ENCODE measurements at places on chromosomes 1 and 21.
A peak's percentile ranks its signal among the peaks of the same experiment; 100 is the strongest.

GRCh38 chr1:114342376-114342775, 168.6 kb downstream of the TRIM33 start:
- DNase-seq: no peak
- peaks cover 12% of the 10 kb centered on the region for H3K4me1 ChIP-seq
- no peaks in the 10 kb centered on the region for H3K27me3 ChIP-seq
- H3K36me3 ChIP-seq: no peaks in the 10 kb centered on the region
- no peak overlapping the region for H3K27ac ChIP-seq
- no peak overlapping the region for H3K4me3 ChIP-seq

GRCh38 chr1:207304710-207305488, 16.6 kb upstream of the CD55 start:
- no peaks in the 10 kb centered on the region for H3K36me3 ChIP-seq
- H3K27ac ChIP-seq: no peak overlapping the region
- H3K4me1 ChIP-seq: peaks cover 7% of the 10 kb centered on the region
- no peak for DNase-seq
- no peak overlapping the region for H3K4me3 ChIP-seq

DNA sequence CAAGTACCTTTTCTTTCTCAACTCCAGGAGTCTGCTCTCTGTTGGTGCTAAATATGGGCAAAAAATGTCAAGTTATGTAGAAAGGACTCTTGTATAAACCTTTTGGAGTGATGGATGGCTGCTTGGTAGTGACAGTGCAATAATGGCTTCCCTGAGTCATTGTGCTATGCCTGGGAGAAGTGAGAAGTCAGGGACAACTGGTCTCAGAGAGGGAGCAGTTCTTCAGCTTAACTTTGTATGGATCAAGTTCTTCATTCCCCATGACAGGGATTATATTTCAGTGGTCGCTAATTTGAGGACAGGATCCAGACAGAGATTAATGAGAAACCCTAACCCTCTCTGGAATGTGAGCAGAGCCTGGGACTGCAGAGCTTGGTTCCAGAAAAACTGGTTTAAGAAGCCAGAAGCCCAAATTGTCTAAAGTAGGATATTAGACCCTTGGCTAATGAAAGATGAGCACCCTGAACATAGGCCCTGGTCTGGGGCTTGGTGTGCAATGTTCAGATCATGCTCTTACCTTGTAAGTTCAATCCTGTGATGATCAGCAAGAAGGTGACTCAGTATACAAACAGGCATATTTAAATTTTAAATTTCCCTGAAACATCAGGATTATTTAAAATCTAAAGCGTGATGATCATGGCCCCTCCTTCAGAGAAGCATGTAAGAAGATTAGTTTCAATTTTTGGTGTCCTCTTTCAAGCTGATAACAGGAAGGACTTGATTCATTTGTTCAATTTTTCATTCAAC, 50.9 kb downstream of the NTMT2 start:
- no peak overlapping the region for H3K27ac ChIP-seq
- no peaks in the 10 kb centered on the region for H3K36me3 ChIP-seq
- no peak overlapping the region for H3K4me3 ChIP-seq

- no peaks in the 10 kb centered on the region for H3K27me3 ChIP-seq
- H3K27ac ChIP-seq: no peak overlapping the region
- H3K36me3 ChIP-seq: no peaks in the 10 kb centered on the region
- H3K4me1 ChIP-seq: no peaks in the 10 kb centered on the region
- no peak overlapping the region for H3K4me3 ChIP-seq
- DNase-seq: no peak
These were observed 61.3 kb downstream of the VCAM1 start for GRCh38 chr1:100780814-100781213.

DNA sequence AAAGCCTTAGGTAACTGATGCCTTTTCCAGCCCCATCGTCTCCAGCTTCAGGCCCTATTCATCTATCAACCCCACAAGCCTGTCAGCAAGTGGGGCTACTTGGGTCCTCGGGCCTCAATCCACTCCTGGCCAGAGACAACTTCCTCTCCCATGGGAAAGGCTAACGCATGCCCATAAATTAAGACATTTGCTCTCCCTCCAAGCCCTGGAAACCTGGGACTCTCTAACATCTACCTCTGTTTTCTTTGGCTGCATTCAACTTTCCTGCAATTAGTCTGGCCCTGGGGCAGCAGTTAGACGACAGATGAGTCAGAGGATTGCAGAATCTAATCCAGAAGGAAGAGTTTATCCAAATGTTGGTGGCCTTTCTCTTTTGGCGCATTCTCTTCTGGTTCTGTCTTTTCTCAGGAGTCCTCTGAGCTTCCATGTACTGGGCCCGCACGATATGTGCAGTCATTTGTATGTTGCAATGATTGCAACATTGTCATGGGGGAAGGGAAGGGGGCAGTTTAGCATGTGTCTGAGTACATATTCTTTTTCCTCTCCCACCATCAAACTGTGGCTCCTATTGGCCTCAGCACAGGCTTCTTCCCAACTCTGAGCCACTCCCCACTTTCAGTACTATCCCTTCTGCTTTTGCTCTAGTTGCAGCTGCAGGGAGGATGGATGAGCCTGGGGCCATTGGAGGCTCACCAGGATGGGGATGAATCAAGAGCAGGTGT, 54.4 kb downstream of the NAV1 start:
- no peak overlapping the region for H3K4me3 ChIP-seq
- peak overlapping the region; percentile 34 for H3K27ac ChIP-seq
- H3K4me1 ChIP-seq: peaks cover 35% of the 10 kb centered on the region
- no peak for DNase-seq
- no peaks in the 10 kb centered on the region for H3K27me3 ChIP-seq

DNA sequence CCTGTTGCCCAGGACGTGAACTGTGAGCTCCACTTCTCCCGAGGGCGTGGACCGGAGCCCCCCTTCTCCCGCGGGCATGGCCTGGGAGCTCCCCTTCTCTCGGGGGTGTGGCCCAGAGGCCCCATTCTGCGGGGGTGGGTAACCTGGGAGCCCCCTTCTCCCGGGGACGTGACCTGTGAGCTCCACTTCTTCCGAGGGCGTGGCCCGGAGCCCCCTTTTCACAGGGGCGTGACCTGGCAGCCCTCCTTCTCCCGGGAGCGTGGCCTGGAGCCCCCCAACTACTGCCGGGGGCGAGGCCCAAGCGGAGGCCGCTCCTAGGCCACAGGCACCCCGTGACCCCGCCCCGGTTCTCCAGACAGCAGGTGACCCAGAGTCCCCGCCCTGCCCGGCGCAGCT, 320 bp downstream of the C1orf174 start:
- H3K27me3 ChIP-seq: no peaks in the 10 kb centered on the region
- DNase-seq: no peak
- peak overlapping the region; percentile 76 for H3K4me3 ChIP-seq
- H3K36me3 ChIP-seq: peaks cover 3% of the 10 kb centered on the region
- peaks cover 14% of the 10 kb centered on the region for H3K4me1 ChIP-seq
- H3K27ac ChIP-seq: peak overlapping the region; percentile 91

DNA sequence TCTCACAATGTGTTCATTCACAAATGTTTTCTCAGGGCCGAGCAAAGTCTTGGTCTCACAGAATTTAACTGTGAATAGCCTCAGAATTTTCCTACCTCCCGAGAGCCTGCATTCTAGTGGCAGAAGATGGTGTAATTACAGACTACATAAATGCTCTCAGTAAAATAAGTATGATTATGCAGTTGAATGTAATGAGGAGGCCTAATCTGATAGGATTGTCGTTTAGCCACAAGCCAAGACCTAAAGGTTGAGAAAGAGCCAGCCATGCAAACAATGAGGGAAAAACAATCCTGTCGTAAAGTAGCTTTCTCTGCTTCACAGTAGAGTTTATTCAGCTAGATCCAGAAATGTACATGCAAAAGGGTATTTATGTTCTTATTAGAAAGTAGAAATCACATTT, 607.8 kb upstream of the B3GALT2 start:
- no peak overlapping the region for H3K4me3 ChIP-seq
- no peak overlapping the region for H3K27ac ChIP-seq
- DNase-seq: no peak

DNA sequence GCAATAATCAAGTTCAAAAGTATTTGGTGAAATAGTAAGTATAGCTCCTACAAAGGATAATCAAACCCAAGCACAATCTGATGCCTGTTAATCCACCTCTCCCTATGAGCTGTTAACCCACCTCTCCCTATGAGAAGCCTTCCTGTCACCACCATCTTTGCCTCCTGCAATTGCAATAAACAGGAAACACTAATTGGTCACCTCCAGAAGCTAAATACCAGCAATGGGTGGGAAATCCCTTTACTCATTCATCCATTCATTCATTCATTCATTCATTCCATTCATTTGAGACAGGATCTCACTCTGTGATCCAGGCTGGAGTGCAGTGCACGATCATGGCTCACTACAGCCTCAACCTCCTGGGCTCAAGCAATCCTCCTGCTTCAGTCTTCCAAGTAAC, 132.8 kb downstream of the RERE start:
- no peak overlapping the region for H3K27ac ChIP-seq
- DNase-seq: no peak
- H3K27me3 ChIP-seq: no peaks in the 10 kb centered on the region
- H3K4me3 ChIP-seq: no peak overlapping the region

DNA sequence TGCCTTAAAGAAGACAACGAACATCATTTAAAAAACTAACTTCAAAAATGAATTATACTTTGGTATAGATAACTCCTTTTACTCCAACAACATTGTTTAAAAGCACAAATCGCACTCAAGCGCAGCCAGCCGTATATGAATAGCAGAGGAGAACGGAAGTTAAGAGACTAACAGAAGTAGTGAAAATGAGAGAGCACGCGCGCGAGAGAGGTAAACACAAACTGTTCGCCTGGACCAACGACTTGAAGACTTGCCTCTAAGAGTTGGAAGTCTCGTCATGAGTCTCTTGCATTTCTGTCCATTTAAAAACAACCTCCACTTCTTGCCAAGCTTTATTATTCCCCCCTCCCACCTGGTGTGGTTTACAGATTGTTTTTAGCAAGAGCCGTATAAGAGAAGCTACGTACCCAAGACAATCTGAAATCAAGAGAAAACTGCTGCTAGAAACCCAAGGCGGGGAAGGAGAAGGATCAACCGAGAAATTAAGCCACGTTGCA, 479 bp downstream of the SELENOF start:
- H3K27ac ChIP-seq: peak overlapping the region; percentile 96
- peak overlapping the region; percentile 77 for H3K4me3 ChIP-seq
- no peak for DNase-seq
- H3K27me3 ChIP-seq: no peaks in the 10 kb centered on the region

- H3K36me3 ChIP-seq: no peaks in the 10 kb centered on the region
- no peak overlapping the region for H3K27ac ChIP-seq
- DNase-seq: no peak
- H3K27me3 ChIP-seq: peaks cover 39% of the 10 kb centered on the region
These were observed 83.0 kb downstream of the GRIK3 start for GRCh38 chr1:36951292-36951750.

GRCh38 chr1:52955129-52955970, 28.3 kb downstream of the SCP2 start:
- no peaks in the 10 kb centered on the region for H3K4me1 ChIP-seq
- no peak overlapping the region for H3K27ac ChIP-seq
- H3K27me3 ChIP-seq: no peaks in the 10 kb centered on the region
- H3K36me3 ChIP-seq: peaks cover 9% of the 10 kb centered on the region
- H3K4me3 ChIP-seq: no peak overlapping the region

DNA sequence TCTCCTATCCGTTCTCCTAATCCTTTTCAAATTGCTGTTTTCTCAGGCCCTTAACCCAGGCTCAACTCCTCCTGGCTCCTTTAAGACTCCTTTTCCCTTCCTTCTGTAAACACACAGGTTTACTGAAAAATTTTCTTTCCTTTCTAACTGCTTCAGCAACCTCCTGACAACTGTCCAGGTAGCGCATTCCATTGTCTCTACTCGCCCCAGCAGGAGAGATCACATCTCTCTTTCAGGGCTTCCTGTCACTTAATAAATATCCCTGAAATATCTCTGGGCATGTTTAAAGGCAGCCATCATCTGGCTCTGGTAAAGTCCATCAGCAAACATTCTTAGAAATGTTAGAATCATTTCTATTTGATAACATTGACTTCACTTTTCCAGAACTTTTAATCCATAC, 211.2 kb upstream of the PTBP2 start:
- H3K4me3 ChIP-seq: no peak overlapping the region
- no peak for DNase-seq
- no peaks in the 10 kb centered on the region for H3K36me3 ChIP-seq
- no peaks in the 10 kb centered on the region for H3K4me1 ChIP-seq
- H3K27ac ChIP-seq: no peak overlapping the region
- no peaks in the 10 kb centered on the region for H3K27me3 ChIP-seq

GRCh38 chr1:29357452-29357851, 121.1 kb downstream of the PTPRU start:
- no peak for DNase-seq
- H3K27me3 ChIP-seq: peaks cover 32% of the 10 kb centered on the region
- H3K36me3 ChIP-seq: no peaks in the 10 kb centered on the region

- H3K27ac ChIP-seq: no peak overlapping the region
- DNase-seq: no peak
- H3K4me1 ChIP-seq: peaks cover 22% of the 10 kb centered on the region
These were observed 12.7 kb upstream of the PLCH2 start for GRCh38 chr1:2463396-2463795.

DNA sequence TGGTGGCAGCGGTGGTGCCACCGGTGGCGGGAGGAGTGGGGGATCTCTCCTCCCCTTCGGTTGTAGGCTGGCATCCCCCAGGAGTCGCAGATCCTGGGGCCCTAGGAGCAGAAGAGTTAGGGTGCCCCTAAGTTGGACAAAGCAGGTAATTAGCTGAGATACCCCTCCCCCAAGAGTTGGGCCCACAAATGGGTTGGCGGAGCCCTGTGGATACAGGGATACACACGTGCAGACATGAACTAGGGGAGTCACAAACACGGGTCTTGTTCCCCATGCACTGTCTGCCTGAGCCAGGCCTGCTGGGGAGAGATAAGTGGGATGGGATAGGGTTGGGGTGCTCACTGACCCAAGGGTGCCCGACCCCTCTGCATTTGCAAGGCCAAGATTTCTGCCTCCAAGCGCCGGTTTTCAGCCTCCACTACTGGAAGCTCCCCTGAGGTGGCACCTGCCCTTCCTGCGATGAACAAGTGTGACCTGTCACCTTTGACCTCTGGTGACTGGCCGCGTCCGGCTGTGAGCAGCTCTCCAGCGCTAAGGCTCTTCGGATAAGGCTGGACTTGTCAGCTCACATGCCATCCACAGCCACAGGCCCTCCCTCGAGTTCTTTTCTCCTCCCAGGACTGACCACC, 1.8 kb downstream of the CCDC17 start:
- H3K27ac ChIP-seq: peak overlapping the region; percentile 21
- peak overlapping the region; percentile 44 for H3K4me3 ChIP-seq
- no peaks in the 10 kb centered on the region for H3K27me3 ChIP-seq
- peaks cover 27% of the 10 kb centered on the region for H3K4me1 ChIP-seq
- H3K36me3 ChIP-seq: peaks cover 39% of the 10 kb centered on the region

- no peaks in the 10 kb centered on the region for H3K4me1 ChIP-seq
- H3K27me3 ChIP-seq: no peaks in the 10 kb centered on the region
- H3K27ac ChIP-seq: no peak overlapping the region
- no peak overlapping the region for H3K4me3 ChIP-seq
- H3K36me3 ChIP-seq: no peaks in the 10 kb centered on the region
These were observed 597.7 kb upstream of the ZP4 start for GRCh38 chr1:238488401-238488800.

- H3K27ac ChIP-seq: no peak overlapping the region
- no peaks in the 10 kb centered on the region for H3K27me3 ChIP-seq
- H3K4me3 ChIP-seq: no peak overlapping the region
- no peak for DNase-seq
- no peaks in the 10 kb centered on the region for H3K36me3 ChIP-seq
These were observed 32.4 kb upstream of the SCCPDH start for GRCh38 chr1:246691622-246692495.
